Activated naive CD8-positive, alpha-beta T cell treated with anti-CD3 and anti-CD28 coated beads for 36 hours (primary cell): ENCODE measurements at places on chromosomes 12 and 14. TPM values are rescaled to one million over a fixed set of nuclear protein-coding genes. Genes with fewer than 3 reads are reported as not detected.

SLC38A1 gene
- total RNA-seq = 255 TPM

IL22 gene
- 0.64 TPM for total RNA-seq

- DNase-seq = peak; percentile 79
These were observed 21.2 kb upstream of the RNASE4 start for GRCh38 chr14:20662968-20663732.

WNT1 gene
- total RNA-seq = not detected

INSM2 gene
- total RNA-seq = not detected

GRCh38 chr14:86654558-86655184 is 1124.7 kb downstream of the FLRT2 start:
- DNase-seq = peak; percentile 10

DNA sequence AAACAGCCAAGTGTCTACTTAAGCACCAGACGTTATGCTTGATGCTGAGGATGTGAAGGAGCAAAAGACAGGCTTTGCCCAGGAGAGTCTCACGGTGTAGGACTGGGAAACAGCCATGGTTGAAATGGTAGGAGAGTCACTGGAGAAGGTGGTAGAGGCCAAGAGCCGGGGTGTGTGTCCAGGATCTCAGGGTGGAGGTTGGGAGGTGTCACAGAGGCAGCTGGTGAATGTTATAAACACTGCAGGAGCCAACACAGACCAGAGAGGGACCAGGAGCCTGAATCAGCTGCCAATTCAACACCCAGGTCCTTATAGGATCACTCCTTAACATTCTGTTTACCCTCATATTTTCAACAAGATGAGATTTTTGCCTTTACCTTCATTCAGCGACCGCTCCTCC is 7.5 kb downstream of the NID2 start:
- DNase-seq = no peak

DTX1 gene
- 1.1 TPM for total RNA-seq

P2RX2 gene
- total RNA-seq = not detected

RNASE11 gene
- not detected for total RNA-seq

- DNase-seq = no peak
These were observed 179.9 kb downstream of the PTPN11 start for GRCh38 chr12:112598626-112599025.

DNA sequence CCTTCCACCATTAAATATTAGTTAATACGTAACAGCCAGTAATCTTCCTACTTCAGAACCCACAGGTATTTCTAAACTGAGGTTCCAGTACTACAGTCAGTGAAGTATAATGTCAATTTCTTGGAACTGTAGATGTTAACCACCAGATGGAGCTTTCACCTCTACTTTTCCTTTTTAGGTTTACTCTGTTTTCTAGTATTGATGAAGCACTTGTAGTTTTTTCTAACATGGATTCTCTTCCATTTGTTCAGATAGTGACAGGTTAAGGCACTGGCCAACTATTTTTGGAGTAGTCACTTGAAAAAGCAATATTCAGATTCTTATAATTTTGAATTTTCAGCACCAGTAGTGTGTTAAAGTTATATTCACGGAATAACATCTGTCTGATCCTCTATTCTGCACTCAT is 4.6 kb upstream of the SEC23A start:
- no peak for DNase-seq

DNA sequence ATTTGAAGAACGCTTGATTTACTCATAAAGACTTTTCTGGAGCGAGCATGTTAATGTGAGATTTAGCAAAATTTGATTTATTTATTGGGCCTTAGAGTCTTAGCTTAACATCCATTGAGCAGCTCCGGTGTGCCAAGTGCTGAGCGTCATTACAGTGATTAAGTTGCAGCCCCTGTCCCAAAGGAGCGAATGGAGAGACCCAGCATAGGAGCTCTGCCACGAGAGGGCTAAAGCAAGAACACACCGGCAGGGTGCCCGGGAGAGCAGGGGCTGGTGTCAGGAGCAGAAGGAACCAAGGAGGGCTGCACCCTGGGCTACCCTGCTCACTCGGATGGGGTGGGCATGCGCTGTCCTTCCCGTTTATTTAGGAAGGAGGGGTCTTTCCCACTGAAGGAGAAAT is 50.6 kb downstream of the PPP2R5C start:
- no peak for DNase-seq

- DNase-seq = no peak
These were observed 131.3 kb upstream of the CPSF6 start for GRCh38 chr12:69108037-69108436.

DNA sequence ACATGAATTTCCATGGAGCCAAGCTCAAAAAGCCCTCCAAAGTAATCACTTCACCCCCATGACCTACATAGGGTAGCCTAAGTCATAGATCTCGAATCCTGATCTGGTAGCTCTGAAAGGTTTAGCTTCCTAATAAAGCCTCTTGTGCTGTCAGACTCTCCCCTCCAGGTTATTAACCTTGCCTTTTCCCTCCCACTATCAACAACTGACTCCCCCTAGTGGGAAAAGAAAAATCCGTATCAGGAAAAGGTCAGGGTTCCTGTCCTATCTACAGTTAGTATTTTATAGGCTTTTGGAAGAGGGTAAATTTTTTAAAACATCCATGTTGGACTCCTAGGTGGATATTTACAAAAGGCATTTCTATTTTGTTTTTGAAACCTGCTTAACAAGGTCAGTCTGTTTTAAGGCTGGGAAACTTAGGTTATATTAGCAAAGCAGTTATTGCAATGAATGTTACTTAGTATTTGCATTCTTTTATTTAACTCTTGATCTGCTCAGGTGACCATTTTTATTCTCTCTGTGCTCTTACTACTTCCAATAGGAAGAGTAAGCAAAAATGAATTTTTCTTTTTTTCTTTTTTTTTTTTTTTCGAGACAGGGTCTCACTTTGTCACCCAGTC is 8.0 kb downstream of the YY1 start:
- no peak for DNase-seq

GRCh38 chr14:57796556-57796955 is 69.3 kb downstream of the SLC35F4 start:
- DNase-seq = no peak

BCL11B gene
- 40.3 TPM for total RNA-seq

DNA sequence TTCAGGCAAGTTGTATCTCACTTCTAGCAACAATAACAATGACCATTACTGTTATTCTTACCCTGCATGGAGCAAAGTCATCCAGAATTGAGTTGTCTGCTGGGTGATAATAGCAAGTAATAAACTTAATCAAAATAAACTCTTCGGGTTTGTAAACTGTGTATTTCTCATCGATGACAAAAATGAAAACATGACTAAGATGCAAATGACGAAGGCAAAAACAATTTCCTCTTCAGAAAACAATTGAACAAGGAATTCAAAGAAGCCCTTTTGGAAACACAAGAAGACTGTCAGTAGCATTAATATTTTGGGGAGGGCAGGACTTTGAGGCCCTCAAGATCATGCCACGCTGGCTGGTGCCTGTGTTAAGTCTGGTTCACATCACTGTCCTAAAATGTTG is 232.0 kb downstream of the BTG1 start:
- DNase-seq = no peak

DNA sequence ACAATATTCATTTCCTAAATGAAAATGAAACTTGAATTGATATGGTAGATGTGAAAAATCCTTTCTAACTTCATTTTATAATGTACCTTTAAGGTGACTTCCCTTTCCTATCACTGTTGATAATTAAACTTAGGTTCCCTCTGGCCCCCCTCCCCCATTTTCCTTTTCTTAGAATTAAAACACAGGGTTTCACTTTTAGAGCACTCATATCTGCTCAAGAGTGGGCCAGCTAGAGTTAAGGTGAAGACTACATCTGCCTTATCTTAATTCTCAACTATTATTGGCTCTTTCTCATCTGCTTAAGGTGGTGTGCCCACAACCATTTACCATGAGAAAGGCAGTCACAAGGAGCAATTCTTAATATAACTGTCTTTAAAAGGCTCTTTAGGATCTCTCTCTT is 49.7 kb downstream of the LIN52 start:
- DNase-seq = no peak

- peak; percentile 22 for DNase-seq
These were observed 121.7 kb downstream of the PPM1H start for GRCh38 chr12:62813031-62813829.

GRCh38 chr14:75281654-75282019 is 3.0 kb downstream of the FOS start:
- DNase-seq = no peak

CELA1 gene
- total RNA-seq = not detected

ZFYVE21 gene
- total RNA-seq = 8.9 TPM

GRCh38 chr14:97290065-97290464 is 492.9 kb downstream of the VRK1 start:
- DNase-seq = no peak

DNA sequence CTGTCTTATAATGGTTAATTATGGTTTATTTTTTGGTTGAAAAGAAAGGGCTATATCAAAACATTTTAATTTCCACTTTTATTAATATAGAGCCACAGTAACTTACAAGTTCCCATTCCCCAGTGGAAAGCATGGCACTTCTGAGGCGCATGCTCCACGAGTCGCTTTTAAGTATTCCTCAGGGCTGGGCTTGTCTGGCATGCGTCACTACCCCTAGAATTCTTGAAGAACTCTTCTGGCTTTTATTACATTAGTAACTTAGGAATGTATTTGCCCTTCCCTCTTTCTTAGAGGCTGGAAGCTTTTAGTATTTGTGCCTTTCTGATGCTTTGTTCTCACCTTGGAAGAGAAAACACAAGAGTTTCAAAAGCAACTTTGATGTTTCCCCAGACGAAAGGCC is 81.1 kb downstream of the ESR2 start:
- no peak for DNase-seq

DNA sequence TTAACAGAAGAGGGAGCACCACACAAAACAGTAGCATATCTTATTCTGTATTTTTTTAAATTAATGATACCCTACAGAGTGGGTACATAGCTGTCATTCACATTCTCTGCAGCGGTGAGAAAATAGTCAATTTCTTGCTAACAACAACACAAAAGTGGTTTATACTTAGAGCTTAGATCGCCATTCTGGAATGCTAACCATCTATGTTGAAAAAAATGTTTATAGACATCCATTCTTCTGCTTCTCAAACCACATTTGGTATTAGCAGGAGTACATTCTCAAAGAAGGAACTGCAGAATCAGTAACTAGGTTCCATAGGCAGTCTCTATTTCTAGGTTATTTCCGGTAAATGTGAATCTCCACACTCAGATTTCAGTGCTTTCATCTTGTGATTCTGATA is 185.9 kb downstream of the PPFIA2 start:
- DNase-seq = no peak

CDH24 gene
- total RNA-seq = 0.52 TPM

MANSC1 gene
- 0.76 TPM for total RNA-seq

KRT73 gene
- 0.14 TPM for total RNA-seq

OAS3 gene
- 37.4 TPM for total RNA-seq

DNA sequence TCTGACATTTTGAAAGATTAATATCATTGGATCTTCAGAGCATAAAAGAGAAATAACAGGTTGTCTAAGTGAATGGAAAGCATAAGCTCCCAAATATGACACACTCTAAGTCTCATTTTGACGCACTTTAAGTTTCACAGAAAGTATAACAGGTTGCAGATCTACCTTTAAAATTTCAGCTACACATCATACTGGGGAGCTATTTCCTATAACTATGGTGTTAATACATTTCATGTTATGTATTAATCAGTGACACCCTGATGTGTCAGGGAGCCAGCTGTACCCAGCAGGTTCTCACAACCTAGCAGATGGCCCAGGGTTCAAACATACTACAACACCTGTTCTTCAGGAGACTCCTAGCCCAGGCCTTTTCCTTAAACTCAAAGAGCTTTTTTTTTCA is 31.1 kb upstream of the TMX1 start:
- no peak for DNase-seq

GRCh38 chr14:48027115-48027514 is 351.7 kb upstream of the MDGA2 start:
- DNase-seq = no peak

DNA sequence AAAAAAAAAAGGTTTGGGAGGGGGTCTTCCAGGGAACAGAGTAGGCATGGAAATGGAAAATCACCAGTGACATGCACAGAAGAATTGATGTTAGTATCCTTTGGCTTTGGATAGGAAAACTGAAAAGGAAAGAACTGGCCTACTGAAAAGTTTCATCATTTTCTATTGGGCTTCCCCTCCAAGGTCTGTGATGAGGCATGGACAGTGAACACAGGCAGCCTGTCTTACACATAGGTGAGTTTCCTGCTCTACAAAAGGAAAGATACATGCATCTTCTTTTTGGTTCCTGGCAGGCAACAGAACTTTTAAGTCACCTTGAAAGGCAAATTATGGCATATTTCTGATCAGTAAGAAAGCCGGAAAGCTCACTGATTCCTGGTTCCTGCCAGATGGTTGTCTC is 5.8 kb downstream of the BMAL2 start:
- DNase-seq = no peak

DNA sequence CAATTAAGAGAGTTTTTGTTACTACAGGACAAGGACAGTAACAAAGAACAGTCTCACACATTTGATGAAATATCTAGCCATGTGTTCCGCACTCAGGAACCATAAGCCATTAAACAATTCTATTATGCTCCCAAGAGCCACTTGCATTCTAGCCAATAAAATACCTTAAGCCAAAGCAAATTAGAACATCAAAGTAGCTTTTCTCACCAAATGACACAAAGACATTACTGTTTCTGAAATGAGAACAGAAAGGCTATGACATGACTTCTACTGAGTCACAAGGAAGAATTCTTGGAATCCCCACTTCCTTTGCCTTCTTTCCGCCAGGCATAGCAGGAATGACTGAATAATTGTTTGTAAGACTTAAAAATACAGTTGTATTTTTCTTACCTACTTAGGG is 445.8 kb downstream of the ATP23 start:
- no peak for DNase-seq

SRSF9 gene
- total RNA-seq = 288 TPM

PAX9 gene
- not detected for total RNA-seq
